COR-L47 (cell line): ENCODE measurements at places on chromosomes 5 and 9.
A peak's percentile ranks its signal among the peaks of the same experiment; 100 is the strongest.

DNA sequence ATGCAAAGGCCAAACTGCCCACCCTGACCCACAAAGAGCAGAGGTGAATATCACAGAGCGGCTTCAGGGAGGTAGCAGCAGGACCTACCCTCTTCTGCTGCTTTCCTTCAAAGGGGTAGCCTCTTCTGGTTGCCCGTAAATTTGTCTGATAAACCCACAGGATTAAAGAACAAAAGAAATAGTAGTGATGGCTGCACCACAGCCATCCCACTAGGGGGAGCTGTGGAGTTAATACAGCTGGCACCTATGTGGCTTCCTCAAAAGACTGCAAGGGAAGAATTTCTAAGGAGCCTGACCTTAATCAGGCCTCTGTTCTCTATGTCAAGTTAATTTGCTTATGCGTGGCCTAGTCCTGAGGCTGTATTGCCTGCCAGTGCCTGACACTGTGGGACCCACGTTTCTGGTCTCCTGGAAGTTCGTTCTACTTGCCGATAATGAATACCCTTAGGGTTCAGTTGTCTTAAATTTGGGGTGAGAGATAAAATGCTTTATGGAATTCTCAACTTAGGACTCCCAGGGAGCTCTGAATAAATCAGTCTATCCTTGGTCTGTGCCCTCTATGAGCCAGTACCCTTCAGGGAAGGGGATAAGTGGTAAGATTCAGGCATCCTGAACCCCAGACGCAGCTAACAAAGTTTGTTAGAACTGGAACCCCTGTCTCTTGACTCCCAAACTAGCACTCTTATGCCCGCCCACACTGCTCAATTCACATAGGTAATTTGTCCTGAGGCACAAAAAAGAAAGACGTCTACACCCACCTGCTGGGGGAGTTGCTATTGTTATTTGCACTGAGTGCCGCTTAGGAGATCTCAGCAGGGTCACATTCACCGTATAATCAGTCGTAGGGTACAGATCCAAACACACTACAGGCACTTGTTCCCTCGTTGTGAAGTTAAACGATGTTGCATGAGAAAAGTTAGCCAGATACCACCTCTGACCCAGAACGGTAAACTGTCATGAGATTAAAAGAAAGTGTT lies 77.1 kb downstream of the SUSD1 start:
- peak; percentile 59 for DNase-seq

- no peak for DNase-seq
Observed at GRCh38 chr5:175501759-175502158, 23.4 kb downstream of the SFXN1 start.

DNA sequence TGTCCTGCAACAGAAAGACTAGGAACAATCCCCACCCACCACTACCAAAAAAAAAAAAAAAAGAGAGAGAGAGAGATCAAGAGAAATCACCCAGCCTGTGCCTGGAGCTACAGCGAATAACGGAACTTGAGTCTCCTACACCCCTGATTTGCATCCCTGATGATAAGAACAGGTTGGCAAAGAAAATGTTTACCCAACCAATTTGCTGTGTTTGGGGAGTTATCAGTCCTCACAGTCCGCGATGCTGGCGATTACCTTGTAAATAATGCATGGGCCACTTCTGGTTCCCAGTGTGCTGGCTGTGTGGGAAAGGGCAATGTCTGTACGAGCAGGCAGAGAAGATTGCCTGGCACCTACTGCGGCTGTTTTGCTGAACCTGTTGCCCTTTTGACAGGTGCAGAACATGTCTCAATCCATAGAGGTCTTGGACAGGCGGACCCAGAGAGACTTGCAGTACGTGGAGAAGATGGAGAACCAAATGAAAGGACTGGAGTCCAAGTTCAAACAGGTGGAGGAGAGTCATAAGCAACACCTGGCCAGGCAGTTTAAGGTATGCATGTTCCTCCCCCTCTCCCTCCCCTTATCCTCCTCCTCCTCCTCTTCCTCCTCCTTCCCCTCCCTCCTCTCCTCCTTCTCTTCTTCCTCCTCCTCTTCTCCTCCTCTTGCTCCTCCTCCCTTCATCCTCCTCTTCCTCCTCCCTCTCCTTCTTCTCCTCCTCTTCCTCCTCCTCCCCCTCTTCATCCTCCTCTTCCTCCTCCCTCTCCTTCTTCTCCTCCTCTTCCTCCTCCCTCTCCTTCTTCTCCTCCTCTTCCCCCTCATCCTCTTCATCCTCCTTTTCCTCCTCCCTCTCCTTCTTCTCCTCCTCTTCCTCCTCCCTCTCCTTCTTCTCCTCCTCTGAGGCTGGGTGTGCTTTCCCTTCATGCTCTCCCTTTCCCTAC lies 8.3 kb downstream of the OLFM1 start:
- no peak for DNase-seq

GRCh38 chr5:11164531-11165294 lies 403.7 kb upstream of the DAP start:
- no peak for DNase-seq

DNA sequence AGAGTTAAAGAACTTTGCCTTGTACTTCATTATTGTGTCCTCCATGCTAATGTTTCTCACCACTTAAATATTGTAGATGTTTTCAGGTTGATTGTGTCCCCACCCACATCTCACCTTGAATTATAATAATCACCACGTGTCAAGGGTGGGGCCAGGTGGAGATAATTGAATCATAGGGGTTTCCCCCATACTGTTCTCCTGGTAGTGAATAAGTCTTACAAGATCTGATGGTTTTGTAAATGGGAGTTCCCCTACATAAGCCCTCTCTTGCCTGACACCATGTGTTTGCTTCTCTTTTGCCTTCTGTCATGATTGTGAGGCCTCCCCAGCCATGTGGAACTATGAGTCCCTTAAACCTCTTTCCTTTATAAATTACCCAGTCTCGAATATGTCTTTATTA lies 248.3 kb downstream of the FBXL7 start:
- DNase-seq: no peak

DNA sequence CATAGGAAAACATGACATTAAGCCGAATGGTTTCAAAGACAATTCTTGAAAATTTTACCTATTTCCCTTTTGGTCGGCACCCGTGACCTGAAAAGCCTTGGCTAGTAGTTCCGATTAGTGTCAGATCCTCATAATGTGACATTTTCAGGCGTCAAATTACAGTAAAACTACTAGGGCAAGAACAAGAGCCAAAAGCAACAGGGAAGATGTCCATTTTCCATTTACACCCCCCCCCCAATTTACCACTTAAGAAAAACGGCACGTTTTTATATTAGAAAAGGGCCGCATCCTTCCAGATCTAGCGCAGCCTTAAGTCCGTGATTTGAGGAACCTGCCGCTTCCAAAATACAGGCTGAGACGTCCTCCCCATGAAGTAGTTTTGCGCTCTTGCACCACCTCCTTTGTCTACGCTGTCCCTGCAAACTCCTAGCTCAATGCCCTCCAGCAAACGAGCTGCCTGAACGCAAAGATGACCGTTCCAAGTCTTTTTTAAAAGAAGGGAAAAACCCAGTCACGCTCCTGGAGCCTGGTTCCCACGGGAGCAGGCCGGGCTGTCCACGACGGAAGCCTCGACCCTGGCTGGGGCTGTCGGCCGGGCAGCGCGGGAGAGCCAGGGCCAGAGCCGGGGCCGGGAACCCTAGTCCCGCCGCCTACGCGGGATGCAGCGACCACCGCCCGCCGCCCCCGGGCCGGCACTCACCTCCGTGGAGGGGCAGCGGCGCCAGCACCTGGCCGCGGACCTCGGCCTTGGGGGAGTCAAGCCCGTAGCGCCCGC lies 616 bp downstream of the RNF130 start:
- DNase-seq: no peak
